ENCODE measurements at places on chromosomes 3 and 15. TPM values are rescaled to one million over a fixed set of nuclear protein-coding genes. Genes with fewer than 3 reads are reported as not detected.

GRCh38 chr3:48623851-48624547 is 2.4 kb upstream of the TMEM89 start:
- no peak for DNase-seq

CYP1A1 gene
- total RNA-seq = 5.7 TPM

SOX14 gene
- not detected for total RNA-seq

P3H2 gene
- total RNA-seq = 18.1 TPM

- no peak for DNase-seq
Measured at GRCh38 chr3:175398676-175399075, 539.5 kb downstream of the NAALADL2 start.

GRCh38 chr15:68614286-68615035 is 35.7 kb downstream of the CORO2B start:
- no peak for DNase-seq

DNA sequence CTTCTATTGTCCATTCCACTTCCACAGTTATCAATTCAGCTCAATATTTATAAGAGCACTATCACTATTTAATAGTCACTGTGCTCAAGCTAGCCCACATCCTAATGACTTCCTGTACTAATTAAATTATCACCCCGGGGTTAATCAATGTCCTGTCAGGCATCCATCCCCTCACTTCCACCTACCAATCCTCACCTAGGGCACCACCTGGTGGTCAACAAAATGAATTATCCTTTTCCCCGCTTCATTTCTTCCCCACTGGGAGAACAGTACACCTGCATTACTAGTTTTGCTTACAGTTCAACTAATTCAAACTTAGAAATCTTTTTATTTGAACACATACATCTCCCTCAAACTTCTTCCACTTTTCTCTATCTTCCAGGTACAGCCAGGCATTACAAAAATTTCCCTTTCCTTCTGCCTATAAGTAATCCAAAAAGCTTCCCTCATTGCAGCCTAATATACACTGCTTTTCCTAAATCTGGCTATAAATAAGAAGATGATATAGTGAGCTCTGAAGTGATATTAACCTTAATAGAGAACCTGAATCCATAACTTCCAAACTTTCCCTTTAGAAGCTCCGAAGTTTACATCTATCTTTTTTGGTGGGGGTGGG is 68.5 kb downstream of the TMCC1 start:
- peak; percentile 64 for DNase-seq

- no peak for DNase-seq
Measured at GRCh38 chr3:121126033-121126706, 218.2 kb downstream of the STXBP5L start.

SLC15A2 gene
- total RNA-seq = 1.2 TPM

CFAP161 gene
- 0.29 TPM for total RNA-seq

CRABP1 gene
- total RNA-seq = not detected

DNA sequence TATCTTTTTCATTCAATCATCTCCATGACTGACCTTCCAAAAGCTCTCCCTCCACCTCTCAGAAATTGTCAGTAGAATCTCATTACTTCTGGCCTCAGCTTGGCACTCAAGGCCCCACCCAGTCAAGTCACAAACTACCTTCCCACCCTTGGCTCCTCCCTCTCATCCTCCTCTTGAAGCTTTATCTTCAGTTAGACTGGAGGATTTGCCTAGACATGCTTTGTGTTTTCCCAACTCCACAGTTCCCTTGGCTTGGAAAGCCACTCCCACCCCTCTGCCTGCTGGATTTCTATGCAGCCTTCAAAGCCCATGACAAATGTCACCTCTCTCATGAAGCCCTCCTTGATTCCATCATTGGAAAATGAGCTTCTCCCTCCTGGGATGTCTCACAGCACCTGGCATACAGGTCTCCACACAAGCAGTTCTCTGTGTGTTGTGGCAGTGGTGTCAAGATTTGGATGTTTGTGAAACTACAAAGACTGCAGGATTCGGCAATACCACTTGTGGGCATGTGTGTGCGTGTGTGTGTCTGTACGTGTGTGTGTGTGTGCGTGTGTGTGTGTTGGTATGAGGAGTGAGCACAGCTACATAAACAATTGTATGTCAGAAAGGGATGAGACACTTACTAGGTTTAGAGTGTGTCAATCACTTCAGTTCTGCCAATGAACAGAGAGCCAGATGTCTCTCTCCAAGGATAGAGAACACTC is 45.3 kb upstream of the VPS8 start:
- DNase-seq = peak; percentile 22

DNA sequence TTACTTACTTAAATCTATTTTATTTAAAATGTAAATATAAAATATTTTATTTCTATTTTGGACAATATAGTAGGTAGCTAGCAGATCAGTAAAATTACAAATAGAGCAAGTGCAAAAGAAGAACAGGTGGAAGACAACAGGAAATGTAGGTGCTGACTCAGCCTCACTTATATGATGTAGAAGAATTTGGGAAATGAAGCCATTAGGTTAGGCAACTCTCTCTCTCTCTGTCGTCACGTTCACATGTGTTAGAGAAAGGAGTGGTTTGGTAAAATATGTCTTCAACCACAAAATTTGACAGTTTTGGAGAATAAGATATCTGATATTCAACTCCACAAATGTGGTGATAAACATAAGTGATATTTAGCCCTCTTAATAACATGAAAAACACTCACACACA is 532.5 kb upstream of the KCNMB2 start:
- no peak for DNase-seq

DNA sequence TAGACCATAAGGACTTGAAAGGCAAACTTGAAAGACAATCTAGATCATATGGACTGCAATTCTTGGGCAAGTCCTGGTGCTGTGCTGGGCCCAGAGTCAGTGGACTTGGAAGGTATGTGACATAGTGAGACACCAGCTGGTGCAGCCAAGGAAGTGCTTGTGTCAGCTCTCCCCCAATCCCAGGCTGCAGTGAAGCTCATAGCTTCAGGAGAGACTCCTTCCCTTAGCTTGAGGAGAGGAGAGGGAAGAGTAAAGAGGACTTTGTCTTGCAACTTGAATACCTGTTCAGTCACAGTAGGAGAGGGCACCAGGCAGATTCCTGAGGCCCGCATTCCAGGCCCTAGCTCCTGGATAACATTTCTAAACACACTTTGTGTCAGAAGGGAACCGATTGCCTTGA is 127.4 kb upstream of the ZPLD1 start:
- DNase-seq = no peak

DNA sequence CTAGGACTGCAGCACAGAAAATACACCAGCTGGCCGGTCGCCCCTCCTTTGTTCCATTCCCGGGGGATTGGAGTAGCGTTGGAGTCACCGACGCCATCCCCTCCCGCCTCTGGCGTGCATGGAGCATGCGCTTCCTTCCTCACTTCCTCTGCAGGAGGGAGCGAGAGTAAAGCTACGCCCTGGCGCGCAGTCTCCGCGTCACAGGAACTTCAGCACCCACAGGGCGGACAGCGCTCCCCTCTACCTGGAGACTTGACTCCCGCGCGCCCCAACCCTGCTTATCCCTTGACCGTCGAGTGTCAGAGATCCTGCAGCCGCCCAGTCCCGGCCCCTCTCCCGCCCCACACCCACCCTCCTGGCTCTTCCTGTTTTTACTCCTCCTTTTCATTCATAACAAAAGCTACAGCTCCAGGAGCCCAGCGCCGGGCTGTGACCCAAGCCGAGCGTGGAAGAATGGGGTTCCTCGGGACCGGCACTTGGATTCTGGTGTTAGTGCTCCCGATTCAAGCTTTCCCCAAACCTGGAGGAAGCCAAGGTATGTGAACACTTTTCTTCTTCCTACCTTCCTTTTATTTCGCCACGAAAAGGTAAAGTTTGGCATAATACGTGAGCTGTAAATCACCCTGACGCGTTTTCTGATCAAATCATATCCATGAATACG is at the start of gene SCG3:
Gene SCG3 (plus strand): TSS at position 201 of the 661 bp plus-strand sequence. CDS start 253 bp downstream, at position 454.
- peak; percentile 81 for DNase-seq

DNA sequence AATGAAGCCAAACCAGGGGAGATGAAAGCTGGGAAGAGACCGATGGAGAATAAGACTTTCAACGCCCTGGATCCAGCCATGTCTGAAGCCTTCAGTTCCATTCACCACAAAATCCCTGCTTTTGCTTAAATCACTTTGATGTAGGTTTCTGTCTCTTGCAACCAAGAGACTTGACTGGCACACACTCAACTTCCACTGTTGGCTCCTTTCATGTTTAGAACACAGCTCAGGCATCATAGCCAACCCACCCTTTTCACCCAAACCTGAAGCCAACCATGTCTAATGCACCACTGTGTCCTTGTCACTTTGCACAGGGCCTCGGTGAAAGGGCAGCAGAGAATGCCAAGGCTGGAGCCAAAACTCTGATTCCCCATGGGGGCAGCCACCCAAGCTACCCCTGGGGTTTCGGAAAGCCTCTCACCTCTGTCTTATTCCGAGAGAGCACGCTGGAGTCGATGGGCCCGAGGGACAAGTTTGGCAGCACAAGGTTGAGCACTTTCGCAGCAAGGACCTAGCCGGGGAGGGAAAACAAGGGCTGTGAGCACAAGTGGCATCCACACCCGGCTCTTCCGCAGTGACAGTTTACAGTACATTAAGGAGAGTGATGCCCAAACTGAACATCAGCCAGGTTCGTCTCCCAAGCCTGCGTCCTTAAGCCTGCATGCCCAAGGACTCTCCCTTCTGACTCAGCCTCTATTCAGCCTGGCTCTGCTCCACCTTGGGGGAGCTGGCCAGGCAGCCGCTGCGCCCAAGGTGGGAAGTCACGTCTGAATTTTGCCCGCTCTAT is 37.6 kb downstream of the ABTB1 start:
- DNase-seq = no peak

SLC12A1 gene
- total RNA-seq = 0.16 TPM

DNA sequence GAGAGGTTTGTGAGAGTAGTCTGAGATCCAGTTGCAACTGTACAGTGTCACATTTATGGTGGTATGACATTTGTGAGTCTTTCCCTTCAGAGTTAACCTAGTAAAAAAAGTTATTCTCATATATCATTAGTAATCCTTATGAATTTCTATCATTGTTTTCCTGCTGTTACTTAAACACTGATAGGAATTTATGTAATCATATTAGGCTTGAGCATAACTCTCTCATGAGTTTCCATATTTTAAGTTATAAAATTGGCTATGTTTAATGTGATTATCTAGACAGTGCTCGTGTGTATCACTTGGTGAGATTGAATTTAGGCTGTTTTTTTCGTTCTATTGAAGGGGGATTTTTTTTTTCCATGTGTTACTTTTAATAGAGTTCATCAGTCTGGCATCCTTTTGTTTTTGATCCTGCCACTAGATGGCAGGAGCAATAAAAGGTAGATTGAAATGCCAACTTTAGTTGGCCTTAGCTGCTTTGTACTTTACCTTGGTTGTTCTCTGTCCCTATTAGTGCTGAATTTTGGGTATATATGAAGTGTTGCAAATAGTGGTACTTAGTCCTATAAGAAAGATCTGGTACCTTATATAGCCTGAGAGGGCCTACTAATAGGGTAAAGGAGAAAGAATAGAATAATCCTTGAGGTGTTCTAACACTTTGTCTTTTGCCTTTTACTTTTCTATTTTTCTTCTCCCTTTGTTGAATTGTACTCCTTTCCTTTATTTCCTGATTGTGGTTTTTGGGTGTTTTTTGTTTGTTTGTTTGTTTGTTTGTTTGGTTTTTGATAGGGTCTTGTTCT is 17.9 kb downstream of the STT3B start:
- DNase-seq = peak; percentile 58

ARPP21 gene
- not detected for total RNA-seq

- DNase-seq = no peak
Measured at GRCh38 chr3:24709956-24710355, 215.3 kb upstream of the THRB start.

- no peak for DNase-seq
Measured at GRCh38 chr3:13022348-13023234, 50.6 kb downstream of the IQSEC1 start.

CHL1 gene
- total RNA-seq = 106 TPM

DNA sequence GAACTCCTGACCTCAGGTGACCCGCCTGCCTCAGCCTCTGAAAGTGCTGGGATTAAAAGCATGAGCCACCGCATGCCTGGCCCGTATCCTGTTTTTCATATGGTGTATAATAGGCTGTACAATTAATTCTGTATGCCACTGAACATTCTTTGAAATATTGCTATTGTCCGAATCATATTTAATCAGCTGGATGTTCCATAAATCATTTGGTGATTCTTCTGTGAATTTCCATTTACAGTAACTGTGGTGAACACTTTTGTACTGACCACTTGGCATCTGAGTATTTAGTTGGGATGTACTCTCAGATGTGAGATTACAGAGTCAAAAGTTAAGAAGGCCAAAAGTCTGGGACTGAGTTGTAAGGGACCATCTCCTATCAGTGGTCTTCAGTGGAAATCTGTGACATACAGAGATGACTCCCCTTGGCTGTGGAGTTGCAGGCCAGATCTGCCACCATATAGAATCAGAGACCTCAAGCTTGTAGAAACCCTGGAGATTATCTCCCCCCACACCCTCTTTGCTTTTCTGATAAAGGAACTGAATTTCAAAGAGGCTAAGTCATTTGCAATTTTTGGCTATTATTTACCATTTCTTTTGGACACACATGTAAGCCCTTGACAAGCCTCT is 25.7 kb upstream of the DYNC1LI1 start:
- no peak for DNase-seq

TYRO3 gene
- total RNA-seq = 81.2 TPM

DNA sequence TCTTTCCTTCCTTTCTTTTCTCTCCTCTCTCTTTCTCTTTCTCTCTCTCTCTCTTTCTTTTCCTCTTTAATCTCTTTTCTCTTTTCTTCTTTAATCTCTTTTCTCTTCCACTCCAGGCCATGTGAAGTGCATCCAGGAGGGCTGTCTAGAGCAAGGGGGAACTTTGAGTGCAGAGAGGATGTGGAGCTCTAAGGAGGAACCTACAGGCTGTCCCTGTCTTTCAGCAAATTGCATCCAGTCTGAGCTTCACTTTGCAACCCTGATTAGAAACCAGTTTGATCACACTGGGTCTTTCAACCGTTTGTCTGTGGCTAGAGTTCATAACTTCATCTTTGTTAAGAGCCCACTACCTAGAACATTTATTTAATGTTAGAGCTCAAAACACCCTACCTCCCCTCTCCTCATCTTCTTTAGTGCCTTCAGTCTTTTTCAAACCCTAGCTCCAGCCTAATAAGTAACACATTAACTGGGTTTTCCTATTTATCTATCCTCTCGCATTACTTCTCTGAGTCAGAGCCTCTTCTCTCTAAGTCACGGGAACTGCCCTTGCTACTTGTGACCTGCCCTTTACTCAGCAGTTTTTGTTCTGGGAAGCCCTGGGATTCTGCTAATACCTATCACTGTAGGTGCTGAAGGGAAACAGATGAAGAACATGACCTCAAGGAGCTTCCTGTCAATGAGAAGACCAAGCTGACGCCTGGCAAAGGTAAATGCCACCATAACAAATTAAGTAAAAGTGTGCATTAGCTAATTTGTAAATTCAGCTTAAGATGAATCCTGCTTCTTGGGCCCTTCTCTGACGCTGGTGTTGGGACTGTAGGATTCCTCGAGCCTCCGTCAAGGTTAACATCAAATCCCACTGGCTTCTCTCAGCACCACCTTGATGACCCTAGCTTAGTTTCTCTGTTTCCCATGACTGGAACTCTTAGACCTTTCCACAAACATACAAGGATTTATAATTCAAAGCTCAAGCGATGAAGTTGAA is at the start of gene GCNT3:
Gene GCNT3 (plus strand): TSS at position 508 of the 985 bp plus-strand sequence. CDS start 6,456 bp downstream, outside the sequence.
- DNase-seq = peak; percentile 33

PLCH1 gene
- 0.35 TPM for total RNA-seq

- DNase-seq = peak; percentile 55
Measured at GRCh38 chr3:168847291-168847883, 751.7 kb upstream of the GOLIM4 start.

All from SK-MEL-5 (cell line).